Muscle of back (tissue), 13 donors: ENCODE measurements at places on chromosomes 6 and 20. TPM values are rescaled to one million over a fixed set of nuclear protein-coding genes. Genes with fewer than 3 reads are reported as not detected.

The SLC22A16 gene
- 0.11 TPM for polyA plus RNA-seq

The RSPH9 gene
- 0.28 TPM for polyA plus RNA-seq

DNA sequence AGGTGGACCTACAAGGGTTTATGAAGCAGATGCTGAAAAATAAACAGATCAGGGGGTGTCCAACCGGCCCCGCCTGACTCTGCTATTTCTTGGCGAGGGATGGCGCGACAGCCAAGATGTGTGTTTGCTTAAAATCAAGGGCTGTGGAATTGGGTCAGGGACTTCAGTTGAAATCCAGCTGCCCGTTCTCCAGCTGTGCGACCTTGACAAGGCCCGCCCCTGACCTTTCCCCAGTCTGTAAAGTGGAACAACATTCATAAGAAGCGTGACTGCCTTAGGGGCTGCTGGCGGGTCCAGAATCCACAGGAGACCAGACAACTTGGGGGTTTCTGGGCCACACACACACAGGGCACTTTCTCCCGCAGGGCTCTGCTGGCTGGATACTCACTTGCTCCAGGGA is 517.5 kb downstream of the PREX1 start:
- no peak for DNase-seq

GRCh38 chr6:3898265-3898994 is 49.3 kb downstream of the FAM50B start:
- no peak for DNase-seq

GRCh38 chr20:49344975-49345374 is 67.1 kb upstream of the ZNFX1 start:
- DNase-seq = peak; percentile 91
